Naive B cell (primary cell): ENCODE measurements at places on chromosomes 2 and 18.

GRCh38 chr2:166805753-166806152 is 82.5 kb upstream of the XIRP2 start:
- H3K4me1 ChIP-seq, result no peaks in the 10 kb centered on the region
- H3K27ac ChIP-seq, result no peak overlapping the region
- H3K4me3 ChIP-seq, result no peak overlapping the region
- no peak for DNase-seq

- no peak for DNase-seq
- H3K4me3 ChIP-seq, result no peak overlapping the region
- no peak overlapping the region for H3K27ac ChIP-seq
- no peaks in the 10 kb centered on the region for H3K4me1 ChIP-seq
Observed at GRCh38 chr18:45227001-45227742, 388.1 kb upstream of the SLC14A2 start.

DNA sequence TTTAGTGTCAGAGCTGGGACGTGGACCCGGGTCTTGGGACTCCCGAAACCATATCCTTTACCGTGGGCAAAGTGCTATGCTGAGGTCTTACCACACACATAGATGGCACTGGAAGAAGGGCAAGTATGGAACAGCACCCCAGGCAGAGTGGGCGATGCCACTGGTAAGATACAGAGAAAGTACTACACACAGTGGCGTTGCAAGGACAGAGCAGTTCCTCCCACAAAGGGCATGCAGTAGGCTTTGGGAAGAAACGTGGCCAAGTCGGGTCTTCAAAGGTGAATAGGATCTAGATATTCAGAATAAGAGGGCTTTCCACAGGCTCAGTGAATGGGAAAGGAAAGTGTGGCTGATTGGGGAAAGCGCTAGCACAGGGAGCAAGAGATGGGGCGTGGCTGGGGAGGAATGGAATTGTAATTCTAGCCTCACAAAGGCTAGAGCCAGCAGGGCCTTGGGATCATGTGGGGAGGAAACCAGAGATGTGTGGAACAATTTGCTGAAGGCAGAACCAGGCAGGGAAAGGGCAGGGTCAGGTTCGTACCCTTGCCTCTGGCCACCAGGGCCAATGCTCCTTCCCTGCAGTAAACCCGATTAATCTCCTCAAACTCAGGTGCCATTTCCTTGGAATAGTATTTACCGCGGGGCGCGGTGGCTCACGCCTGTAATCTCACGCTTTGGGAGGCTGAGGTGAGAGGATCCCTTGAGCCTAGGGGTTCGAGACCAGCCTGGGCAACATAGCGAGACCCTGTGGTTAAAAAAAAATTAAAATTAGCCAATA is 36.0 kb downstream of the PCBP1 start:
- peak overlapping the region; percentile 98 for H3K27ac ChIP-seq
- no peak for DNase-seq
- H3K4me3 ChIP-seq, result peak overlapping the region; percentile 97
- peaks cover 85% of the 10 kb centered on the region for H3K4me1 ChIP-seq
- H3K36me3 ChIP-seq, result no peaks in the 10 kb centered on the region

- H3K4me3 ChIP-seq, result peak within 1 kb of the TSS; percentile 61
- no peaks in the 10 kb centered on the region for H3K36me3 ChIP-seq
- H3K4me1 ChIP-seq, result peaks cover 22% of the 10 kb centered on the region
- DNase-seq, result peak; percentile 75
Observed at GRCh38 chr2:231530099-231531011, at the start of gene NMUR1. Gene NMUR1 (minus strand): TSS chr2:231530445. CDS start chr2:231530361, 84 bp downstream.

- H3K4me1 ChIP-seq, result no peaks in the 10 kb centered on the region
- H3K36me3 ChIP-seq, result no peaks in the 10 kb centered on the region
- H3K4me3 ChIP-seq, result no peak overlapping the region
- no peak for DNase-seq
Observed at GRCh38 chr2:50952596-50952995, 79.3 kb downstream of the NRXN1 start.

DNA sequence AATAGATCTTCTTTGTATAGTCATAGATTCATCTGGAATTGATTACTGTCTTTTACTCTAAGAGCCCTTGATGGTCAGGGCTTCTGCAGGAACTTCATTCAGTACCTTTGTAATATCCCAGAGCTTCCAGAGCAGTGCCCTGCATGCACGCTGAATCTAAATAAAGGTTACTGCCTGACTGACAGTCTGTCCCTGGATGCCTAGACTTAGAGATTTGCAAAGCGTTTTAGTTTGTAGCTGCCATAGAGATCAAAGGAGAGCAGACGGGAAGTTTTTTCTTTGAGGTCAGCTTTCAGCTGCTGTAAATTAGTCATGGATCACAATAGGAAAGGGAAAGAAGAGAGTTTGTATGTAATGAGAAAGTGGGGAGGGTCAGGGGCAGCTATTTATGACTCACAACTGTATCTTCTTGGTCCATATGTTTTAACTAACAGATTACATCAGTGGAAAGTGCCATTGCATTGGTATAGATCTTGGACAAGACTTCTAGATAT is 45.2 kb upstream of the NYAP2 start:
- H3K36me3 ChIP-seq, result no peaks in the 10 kb centered on the region
- no peaks in the 10 kb centered on the region for H3K4me1 ChIP-seq
- H3K27me3 ChIP-seq, result peaks cover 23% of the 10 kb centered on the region
